RPMI8226 (cell line): ENCODE measurements at places on chromosomes 1 and 21.

DNA sequence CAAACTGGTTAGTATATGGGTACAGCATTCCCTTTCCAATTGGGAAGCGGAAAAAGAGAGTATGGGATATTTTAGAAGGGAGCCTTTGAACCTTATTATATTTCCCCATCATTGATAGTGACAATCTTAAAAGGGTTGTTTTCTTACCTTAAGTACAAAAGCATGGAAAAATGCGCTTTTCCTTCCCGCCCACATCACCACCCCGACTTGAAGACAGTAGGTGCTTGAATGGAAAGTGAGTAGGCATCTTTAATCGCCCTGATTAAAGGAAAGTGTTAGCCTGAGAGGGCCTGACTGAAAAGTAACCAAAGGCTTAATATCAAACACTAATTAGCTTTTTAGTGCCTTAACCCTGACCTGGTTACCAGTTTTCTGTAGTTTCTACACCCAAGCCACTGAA lies 15.4 kb downstream of the GGPS1 start:
- no peak for DNase-seq

GRCh38 chr1:95117207-95118066 lies at the start of gene TLCD4:
Gene TLCD4 (plus strand): TSS chr1:95117355. CDS start chr1:95143902, 26,547 bp downstream.
- DNase-seq, result peak; percentile 24

DNA sequence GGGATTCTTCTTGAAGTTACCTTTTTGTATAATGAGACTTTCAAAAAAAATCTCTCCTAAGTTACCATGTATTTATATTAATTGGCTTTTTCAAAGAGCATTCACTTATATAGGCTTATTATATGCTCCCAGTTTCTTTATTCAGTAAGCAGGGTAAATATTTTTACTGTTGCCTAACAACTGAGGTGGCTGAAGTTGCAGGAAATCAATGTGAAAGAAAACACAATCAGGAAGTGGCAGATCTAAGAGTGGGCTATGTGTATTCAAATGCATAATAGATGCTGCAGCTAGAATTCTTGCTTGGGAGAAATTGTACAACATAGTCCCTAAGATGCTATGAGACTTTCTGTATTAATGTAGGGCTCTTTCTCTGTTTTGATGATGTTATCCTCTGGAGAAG lies 606.9 kb downstream of the NUF2 start:
- DNase-seq, result no peak

DNA sequence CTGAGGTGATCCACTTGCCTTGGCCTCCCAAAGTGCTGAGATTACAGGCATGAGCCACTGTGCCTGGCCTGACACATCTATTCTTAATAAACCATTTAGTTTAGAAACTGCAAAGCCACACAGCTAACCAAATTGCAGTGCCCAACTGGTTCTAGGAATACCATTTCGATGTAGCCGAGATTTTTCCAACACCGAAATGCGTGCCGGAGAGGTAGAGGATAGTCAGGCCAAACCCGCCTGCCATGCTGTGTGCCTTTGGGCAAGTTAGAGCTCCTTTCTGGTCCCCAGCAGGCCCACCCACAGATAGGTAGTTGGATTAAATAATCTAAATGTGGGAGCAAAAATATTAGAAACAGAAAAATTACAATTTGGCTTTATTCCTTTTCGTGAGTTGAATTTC lies 254.4 kb downstream of the FOXD2 start:
- no peak for DNase-seq

- DNase-seq, result no peak
These were observed 1.3 kb downstream of the PRDM2 start for GRCh38 chr1:13701271-13701640.

- peak; percentile 69 for DNase-seq
These were observed 147.0 kb downstream of the PLPP3 start for GRCh38 chr1:56432166-56432971.

DNA sequence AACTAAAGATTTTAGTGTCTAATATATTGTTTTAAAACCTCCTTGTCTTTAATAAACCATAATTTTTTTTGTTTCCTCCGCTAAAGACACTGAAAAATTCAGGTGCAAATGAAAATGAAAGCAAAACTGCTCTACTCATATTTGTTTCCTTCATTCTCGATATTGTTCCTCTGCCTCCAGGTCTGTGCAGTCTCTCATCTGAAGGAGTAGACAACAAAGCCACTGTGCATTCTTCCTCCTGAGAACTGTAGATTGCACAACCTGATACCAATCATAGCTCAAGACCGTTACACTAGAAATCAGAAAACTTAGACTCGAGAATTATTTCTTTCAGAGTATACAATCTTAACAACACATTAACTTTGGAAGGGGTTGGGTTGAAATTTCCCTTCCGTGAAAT lies 373.1 kb upstream of the CXADR start:
- peak; percentile 34 for DNase-seq

DNA sequence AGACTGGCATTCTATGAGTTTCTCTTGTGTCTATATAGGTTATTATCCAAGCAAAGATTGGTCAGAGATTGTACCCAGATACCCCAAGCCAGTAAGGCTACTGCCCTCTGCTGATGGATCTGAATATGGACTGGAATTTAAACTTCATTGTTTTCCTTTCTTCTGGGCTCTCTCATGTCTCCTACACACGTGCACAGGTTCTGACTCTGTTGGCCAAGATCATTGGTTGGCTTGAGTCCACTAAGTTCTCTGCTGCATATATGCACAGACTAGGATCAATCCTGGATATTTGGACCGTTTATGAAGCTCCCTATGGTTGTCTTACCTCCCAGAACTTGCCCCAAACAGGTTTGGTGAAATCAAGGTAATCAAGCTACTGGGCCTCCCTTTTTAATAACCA lies 69.7 kb downstream of the CC2D1B start:
- peak; percentile 58 for DNase-seq

DNA sequence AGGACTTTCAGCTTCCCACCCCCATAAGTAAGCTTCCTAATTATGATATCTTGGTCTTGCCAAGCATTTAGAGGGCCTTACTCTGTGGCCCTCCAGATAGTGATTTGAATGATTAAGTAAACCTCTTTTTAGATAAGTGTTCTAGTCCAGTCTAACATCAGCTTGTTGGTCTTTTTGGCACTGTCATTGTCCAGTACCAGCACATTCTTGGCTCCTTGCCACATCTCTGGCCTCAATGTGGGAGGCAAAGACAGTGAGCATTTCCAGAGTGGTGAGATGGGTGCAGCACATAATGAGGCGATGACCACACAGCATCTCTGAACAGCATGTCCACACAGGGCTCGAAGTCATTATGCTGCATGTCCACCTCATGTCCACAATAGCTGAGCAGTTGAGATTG lies 6.1 kb downstream of the CAPZA1 start:
- DNase-seq, result no peak

- no peak for DNase-seq
These were observed 11.1 kb upstream of the ATF3 start for GRCh38 chr1:212597487-212597886.

- DNase-seq, result no peak
These were observed 29.4 kb downstream of the PSMG1 start for GRCh38 chr21:39153842-39154241.

- DNase-seq, result peak; percentile 15
These were observed 226.6 kb downstream of the RERE start for GRCh38 chr1:8590721-8591351.

DNA sequence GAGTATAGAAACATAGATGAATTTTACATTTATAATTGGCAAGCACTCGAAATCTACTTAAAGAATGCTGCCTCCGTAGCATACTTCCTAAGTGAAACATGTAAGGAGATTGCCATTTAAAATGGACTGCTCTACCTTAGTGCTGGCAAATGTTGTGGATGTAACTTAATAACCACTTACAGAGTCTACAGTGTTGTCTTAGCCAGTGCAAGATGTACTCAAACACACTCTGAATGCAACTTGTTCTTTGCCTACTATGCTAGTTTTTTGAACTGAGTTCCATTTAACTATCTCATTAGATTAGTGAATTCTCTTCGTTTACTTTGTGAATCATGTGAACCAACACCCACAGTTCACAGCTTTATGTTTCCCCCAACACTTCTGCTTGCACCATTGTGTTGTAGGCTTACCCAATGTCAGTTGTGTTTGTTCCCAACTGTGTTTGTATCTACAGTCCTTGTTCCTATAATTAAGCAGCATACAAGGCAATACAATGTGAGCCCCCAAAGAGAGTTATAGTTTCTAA lies 345.5 kb upstream of the LYPLAL1 start:
- DNase-seq, result no peak

- DNase-seq, result no peak
These were observed 12.2 kb downstream of the SLC35F3 start for GRCh38 chr1:233916706-233917105.
